ENCODE measurements at places on chromosomes 3 and 15.

DNA sequence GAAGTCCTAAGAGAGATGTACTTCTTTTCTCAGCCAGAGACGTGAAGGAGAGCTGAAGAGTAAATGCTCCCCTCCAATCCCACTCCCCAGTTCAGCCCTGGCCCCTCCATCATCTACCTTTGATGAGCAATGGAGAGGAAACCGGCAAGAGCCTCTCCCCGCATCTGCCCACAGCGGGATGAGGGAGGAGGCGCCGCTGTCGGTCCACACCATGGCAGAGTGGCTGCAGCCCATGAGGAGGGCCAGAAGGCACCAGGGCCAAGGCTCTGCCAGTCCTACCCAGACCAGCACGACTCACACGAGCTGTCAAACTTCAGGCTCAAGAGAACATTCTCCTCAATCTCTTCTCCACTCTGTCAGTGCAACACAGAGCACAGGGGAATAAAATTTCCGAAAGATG is 129.8 kb downstream of the OSBPL10 start:
- no peak for DNase-seq

GRCh38 chr15:43775411-43775965 is 1.3 kb downstream of the ELL3 start:
- no peak for DNase-seq

GRCh38 chr15:96553931-96554330 is 223.4 kb downstream of the NR2F2 start:
- no peak for DNase-seq

DNA sequence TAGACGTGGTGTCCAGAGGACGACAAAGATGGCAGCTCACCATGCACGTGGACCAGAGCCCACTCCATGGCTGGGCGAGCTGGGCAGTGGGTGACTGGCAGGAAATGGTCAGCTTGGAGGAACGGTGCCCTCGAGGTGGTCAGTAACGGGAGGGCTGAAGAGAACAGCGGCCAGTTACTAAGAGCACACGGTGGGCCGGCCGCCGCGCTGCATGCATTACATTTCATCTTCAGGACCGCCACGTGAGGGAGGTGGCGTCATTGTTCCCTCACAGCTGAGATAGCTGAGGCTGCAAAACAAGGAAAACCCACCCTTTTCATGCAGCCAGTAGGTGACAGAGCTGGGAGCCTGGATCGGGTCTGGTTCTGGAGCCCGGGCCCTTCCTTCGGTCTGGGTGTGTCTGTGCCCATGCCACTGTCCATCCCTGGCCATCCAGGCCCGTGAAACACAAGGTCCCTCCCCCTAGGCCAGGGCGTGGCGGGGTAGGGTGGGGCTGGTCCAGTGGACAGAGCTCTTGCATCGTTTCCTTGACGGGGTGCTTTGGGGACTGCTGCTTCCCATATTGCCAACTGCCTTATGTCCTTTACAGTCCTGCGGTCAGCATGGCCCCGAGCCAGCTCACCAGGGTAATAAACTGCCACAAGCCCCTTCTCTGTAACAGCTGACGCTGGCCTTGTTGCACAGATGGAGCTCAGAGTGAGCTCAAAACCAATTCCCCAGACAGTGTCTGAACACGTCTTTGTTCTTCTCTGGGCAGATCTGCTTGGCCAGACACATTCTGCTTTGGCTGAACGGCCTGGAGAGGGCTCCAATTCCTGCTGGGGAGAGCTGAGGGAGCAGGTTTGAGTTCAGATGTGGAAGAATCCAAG is 51.8 kb downstream of the RGMA start:
- DNase-seq, result no peak

- no peak for DNase-seq
Measured at GRCh38 chr15:51350723-51351122, 9.3 kb downstream of the GLDN start.

GRCh38 chr15:67902579-67903009 is 62.7 kb upstream of the RNU6-1 start:
- DNase-seq, result no peak

- DNase-seq, result no peak
Measured at GRCh38 chr3:78985981-78986380, 781.8 kb downstream of the ROBO1 start.

- no peak for DNase-seq
Measured at GRCh38 chr3:33233884-33234283, 15.3 kb upstream of the SUSD5 start.

GRCh38 chr15:73323956-73324355 is 44.8 kb downstream of the HCN4 start:
- no peak for DNase-seq

GRCh38 chr3:82100378-82100777 is 338.9 kb upstream of the GBE1 start:
- DNase-seq, result no peak

- DNase-seq, result no peak
Measured at GRCh38 chr15:99645951-99646350, 80.2 kb downstream of the MEF2A start.

DNA sequence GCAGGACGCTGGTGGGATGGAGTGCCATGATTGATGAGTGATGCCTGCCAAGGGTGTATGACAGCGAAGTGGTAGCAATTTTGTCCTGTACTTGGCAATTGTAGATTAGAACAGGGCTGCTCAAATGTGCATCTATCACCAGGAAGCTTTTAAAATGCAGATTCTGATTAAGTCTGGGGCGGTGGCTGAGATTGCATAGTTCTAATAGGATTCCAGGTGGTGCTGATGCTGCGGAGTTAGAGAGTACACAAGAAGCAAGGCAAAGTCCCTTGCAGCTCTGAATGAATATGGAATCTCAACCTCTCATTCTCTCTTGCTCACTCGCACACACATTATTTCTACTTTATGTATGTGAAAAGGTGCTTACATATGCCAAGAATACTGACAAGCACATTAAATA is 670.4 kb downstream of the FHIT start:
- no peak for DNase-seq

DNA sequence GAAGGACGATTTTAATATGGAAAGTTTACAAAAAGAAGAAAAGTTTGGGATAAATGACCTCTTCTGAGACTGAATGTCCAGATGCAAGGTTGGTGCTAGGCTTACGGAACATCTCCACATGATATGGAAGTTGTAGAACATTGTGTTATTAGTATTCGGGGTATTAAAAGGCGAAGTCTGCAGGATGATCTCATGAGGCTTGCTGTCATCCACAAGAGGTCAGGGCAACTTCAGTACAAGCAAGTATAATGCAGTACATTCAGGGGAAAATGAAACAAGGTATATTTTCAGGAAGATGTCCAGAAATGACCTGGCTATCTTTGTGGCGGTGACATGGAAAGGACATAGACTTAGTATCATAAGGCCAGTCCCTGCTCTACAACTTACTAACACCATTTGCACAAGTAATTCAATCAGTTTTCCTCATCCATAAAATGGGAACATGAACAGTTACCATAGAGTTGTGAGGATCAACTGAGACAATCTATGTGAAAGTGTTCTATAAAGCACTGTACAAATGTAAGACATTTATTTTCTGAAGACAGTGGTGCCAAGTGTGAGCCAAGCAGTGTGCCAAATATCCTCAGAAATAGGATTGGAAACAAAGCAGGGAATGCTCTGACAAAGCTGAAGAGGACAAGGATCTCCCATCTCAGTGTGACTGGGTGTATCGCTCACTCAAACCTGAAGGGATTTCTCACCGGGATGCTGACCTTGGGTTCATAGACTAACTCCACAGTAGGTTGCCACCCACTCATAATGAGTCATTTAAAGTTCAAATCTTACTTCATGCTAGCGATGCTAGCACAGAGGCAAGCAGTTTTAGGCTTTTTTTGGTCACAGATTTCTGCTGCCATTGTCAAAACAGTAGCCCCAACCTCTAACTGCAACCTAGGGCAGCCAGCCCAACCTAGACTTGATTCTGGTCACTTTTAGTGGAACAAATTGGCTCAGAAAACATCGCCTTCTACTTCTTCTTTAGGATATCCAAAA is 118.3 kb downstream of the TIGIT start:
- no peak for DNase-seq

GRCh38 chr15:100818927-100819326 is 60.7 kb upstream of the ALDH1A3 start:
- DNase-seq, result no peak

- no peak for DNase-seq
Measured at GRCh38 chr15:68205954-68206539, 915 bp upstream of the CALML4 start.

DNA sequence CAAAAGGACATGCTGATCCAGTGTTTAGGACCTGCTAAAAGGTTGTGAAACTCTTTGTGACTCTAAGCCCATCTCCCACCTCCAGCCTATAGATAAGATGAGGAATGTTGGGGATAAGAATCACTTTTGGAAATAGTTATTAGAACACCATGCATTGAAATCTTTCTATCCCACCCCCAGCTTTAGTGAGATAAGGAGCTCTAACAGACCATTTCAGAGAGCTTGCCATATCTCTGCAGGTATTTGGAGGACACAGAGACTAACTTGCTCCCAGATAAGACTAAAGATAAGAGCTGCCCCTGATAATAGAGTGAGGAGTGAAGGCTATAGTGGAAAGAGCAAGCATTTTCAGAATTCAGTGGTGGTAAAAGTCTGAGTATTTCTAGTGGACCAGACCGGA is 53.1 kb upstream of the GNB4 start:
- DNase-seq, result no peak

Data from stimulated activated CD8-positive, alpha-beta memory T cell treated with anti-CD3 and anti-CD28 coated beads, Interleukin-4, amount 100 ng/mL, for 24 hours (primary cell).